Osteoblast (primary cell): ENCODE measurements at places on chromosomes 7 and 10.

- DNase-seq: peak; percentile 89
Measured at GRCh38 chr10:102421757-102422512, 1.3 kb downstream of the FBXL15 start.

- DNase-seq: no peak
Measured at GRCh38 chr10:122845783-122846332, at the start of gene CUZD1. Gene CUZD1 (minus strand): TSS chr10:122845857. CDS start chr10:122845843, 14 bp downstream.

DNA sequence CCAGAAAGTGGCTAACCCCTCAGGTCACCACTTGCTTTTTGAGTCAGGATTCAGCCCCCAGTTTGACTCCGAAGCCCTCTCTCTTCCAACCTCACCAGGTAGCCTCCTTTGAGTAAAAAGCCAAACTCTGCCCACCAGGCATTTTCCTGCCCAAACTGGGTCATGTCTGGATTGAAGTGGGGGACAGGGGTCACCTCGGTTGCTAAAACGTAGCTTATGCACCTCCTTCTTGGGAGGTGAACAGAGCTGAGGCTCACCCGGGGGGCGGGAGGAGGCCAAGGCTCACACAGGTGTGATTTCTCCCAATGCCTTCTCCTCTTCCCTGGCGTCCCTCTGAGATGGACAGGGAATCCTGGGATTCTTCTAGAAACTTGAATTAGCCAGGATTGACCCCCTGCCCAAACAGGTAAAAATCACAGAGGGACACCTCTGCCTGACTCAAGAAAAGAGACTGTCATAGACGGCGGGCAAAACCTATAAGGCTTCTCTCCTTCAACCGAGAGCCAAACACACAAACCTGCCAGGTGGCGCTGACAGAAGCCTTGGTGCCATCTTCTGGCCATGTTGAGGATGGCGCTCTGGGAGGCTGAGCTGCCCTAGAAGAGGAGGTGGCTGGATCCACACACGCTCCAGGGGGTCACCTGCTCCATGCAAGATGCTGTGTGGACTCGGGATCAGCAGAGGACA, 51.6 kb downstream of the PRLHR start:
- no peak for DNase-seq

GRCh38 chr7:73933091-73933490, 72.1 kb downstream of the TMEM270 start:
- DNase-seq: no peak

DNA sequence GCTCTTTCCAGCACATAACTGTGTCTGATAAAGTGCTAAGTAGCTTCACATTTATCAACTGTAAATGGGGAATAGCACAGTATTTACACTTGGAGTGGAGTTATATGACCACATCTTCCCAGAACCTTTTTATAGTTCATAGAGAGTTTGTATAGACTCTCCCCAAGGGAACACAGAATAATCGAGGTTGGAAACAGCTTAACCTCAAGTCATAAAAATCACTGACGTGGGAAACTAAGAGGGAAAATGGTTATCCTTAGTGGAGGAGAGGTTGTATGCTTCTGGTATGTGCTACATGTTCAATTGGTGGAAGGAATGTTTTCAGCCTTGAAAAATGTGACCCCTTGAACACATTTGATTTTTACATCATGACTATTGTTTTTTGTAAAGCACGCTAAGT, 167.9 kb upstream of the KIAA1217 start:
- no peak for DNase-seq

DNA sequence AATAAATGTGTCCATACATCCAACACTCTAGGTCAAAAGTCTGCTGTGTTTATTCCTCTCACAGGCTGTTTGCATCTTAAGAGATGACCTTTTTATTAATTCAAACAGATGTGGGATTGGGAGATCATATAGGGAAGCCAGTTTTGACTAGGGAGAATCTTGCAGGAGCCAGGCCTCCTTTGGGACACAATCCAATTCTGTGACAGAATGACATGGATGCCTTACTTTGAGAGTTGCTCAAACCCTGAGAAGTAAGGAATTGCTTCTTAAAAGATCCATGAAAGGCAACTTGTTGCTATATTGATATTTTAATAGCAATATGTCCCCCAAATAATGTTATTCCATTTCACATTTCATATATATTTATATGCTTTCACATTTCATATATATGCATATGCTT, 53.5 kb upstream of the CACNB2 start:
- no peak for DNase-seq

DNA sequence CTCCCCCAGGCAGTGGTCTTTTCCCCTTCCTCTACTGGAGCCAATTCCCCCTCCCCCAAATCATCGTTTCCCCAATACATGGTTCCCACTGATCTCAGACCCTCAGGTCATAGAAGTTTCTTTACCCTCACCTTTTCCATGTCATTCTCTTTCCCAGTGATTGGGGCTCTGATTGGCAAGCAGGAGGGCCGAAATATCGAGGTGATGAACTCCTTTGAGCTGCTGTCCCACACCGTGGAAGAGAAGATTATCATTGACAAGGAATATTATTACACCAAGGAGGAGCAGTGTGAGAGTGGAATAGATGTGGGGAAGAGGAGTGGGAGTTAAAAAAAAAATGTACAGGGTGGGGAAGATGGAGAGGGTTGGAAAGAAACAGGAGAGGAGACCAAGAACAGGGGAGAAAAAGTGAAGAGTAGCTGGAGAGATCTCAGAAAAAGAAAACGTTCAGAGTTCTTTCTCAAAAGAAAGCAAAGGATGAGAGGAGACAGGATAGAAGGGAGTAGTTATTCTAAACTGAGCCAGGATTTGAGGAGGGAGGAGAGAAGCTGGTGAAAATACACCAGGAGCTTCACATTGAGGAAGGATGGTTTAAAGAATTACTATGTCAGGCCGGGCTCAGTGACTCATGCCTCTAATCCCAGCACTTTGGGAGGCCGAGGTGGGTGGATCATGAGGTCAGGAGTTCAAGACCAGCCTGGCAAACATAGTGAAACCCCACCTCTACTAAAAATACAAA, 858 bp downstream of the COPS6 start:
- DNase-seq: no peak

GRCh38 chr7:140213684-140214074, 36.9 kb upstream of the KDM7A start:
- DNase-seq: no peak

DNA sequence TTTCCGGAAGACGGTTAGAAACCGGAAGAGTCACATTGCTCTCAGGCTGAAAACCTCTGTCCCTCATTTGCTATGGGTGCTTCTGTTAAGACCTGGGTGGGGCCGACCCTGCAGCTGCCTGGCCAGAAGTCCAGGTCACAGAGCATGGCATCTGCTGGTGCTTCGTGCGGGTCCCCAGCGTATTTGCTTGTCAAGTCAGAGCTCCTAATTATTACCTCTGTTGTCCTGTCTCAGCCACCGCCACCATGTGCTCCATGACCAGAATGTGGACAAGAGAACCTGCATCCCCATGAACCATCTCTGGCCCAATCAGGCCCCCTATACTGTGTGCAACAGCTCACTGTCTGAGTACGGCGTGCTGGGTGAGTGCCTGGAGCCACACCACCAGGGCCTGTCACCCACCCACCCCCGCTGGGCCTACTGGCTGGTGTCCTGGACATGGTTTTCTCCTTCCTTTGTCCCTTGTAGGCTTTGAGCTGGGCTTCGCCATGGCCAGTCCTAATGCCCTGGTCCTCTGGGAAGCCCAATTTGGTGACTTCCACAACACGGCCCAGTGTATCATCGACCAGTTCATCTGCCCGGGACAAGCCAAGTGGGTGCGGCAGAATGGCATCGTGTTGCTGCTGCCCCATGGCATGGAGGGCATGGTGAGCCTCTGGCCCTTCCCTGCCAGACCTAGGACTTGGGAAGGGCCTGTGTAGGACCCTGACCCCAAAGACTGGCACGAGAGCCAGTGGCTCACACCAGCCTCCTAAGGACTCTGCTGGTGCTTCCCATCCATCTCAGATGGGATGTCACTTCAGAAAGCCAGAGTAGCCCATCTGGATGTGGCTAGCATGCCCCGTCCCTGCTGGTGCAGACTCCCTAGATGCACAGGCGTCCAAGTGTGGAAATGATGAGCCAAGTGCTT, 51.3 kb upstream of the ZMIZ2 start:
- DNase-seq: no peak
